ENCODE measurements at places on chromosomes 2 and 18. TPM values are rescaled to one million over a fixed set of nuclear protein-coding genes. Genes with fewer than 3 reads are reported as not detected.

MOGAT1 gene
- not detected for polyA plus RNA-seq

DNA sequence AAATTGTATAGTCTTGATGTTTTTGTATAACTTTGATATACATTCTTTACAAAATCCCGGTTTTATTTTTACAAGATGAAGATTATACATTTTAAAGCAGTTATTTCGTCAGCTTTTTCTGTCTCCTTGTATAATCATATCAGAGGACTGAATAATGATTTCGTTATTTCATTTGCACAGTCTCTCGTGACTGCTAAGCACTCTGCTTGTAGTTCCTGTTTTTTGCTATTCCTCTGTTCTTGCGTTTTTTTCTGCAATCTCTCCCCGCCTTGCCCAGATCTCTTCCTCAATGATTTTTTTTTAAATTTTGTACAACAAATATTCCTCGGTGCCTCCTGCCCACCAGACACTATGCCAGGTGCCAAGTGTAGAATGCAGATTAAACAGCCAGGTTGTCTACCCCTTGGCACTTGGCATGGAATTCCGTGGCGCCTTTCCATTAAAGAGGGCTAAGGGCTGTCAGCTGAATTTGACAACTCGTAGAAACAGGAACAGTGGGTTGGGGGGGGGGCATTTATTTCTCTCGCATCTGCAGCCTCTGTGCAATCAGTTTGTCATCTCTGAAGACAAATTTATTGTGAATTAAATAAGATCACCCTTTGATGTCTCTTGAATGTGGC, 69.6 kb downstream of the KLHL29 start:
- DNase-seq: no peak

DNA sequence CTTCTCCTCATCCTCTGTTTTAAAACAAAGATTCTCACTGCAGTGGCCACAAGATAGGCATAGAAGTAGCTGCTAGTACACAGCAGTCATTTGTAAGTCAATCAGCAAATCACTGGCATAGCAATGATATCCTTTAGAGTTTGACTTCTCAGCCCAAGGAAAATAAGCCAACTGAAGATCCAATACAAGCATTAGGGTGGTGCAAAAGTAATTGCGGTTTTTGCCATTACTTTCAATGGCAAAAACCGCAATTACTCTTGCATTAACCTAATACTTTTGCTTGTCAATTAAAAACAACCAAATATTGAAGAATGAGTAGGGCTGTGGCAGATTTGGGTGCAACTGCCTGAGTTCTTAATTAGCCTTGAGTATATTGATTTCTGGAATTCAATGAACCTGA, 2.8 kb downstream of the G6PC2 start:
- DNase-seq: no peak

DNA sequence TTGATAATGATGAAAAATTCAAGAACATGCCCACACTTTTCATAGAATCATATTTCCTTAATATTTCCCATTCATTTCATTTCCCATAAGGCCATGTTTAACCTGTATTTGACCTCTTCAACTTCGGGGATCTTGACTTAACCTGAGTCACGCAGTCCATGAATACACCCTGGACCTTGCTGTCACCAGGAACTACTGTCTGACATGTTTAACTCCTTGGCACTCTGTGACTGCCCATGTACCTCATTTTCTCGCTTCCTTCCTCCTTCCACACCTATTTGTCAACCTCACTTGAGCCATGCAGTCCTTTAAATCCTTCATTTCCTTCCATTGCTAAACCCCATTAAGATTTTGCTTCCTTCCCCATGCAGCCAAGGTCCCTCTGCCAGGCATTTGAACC, 16.3 kb downstream of the ABCB11 start:
- DNase-seq: no peak

Measured in sigmoid colon (tissue), 7 donors.